ENCODE measurements at places on chromosomes 13 and 19.

DNA sequence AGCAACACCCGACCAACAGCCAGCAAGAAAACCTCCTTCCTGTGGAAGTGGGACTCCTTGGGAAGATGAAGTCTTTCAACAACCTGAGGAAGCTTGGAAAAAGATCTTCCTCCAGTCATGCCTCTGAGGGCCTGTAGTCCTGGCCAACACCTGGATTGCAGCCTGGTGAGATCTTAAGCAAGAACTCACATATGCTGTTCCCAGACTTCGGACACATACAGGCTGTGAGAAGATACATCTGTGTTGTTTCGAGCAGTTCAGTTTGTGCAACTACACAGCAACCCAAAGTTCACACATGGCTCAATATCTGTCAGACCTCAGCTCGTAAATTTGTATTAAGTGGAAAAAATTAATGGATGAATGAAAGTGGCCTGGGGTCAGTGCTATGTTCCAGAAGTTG, 65.1 kb upstream of the UBAC2 start:
- H3K4me3 ChIP-seq: no peak overlapping the region
- H3K36me3 ChIP-seq: no peaks in the 10 kb centered on the region
- no peaks in the 10 kb centered on the region for H3K27me3 ChIP-seq
- peaks cover 10% of the 10 kb centered on the region for H3K4me1 ChIP-seq

DNA sequence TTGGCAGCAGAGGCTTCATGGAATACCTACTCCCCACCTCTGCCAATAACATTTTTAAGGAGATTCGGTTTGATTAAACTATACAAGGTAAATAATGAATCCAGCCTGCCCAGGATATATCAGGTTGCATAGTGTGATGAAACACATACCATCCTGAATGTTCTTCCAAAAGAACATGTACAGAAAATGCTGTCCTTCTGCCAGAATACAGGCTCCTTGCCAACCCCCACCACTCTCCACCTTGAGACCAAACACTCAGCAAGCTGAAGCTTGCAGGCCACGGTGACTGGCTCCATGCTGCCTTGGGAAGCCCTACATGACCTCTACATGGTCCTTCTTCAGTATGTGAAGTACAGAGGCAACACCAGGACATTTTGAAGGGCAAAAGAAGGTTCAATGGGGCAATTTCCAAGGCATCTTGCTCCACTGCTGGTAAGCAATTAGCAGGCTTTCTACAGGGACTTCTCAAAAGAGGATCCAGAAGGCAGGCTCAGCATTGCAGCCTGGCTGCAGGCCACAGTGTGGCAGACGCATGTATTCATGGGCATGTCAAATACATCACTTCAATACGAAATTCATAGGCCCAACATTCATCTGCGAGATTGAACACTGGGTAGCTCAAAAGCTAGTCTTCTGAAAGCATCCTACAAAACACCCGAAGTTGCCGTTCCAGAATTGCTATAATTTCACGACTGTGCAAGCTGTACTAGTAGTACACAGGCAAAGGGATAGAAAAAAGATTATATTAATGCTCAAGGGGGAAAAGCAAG, 62.4 kb upstream of the SERP2 start:
- no peak overlapping the region for H3K27ac ChIP-seq
- H3K36me3 ChIP-seq: no peaks in the 10 kb centered on the region
- H3K4me3 ChIP-seq: no peak overlapping the region
- H3K4me1 ChIP-seq: peaks cover 7% of the 10 kb centered on the region

GRCh38 chr19:13778398-13778797, 4.1 kb downstream of the C19orf53 start:
- peaks cover 3% of the 10 kb centered on the region for H3K4me1 ChIP-seq
- peaks cover 27% of the 10 kb centered on the region for H3K36me3 ChIP-seq
- H3K4me3 ChIP-seq: no peak overlapping the region
- H3K27me3 ChIP-seq: no peaks in the 10 kb centered on the region
- H3K27ac ChIP-seq: no peak overlapping the region

DNA sequence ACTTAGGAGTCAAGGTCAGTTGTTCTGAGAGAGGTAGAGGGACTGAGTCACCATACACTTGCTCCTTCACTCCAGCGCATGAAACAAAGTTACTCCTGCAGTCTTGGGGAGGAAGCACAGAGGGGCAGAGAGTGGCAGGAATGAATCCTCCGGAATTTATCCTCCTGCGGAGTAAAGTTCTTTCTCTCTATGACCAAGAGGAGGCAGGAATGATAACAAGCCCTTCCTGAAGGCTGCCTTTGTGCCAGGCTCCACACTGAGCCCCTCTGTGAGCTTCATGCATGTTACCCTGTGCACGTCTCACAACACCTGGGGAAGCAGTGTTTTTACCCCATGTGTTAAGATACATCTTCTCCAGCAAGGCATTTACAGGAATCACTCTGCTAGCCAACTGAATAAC, 458.4 kb downstream of the KLF12 start:
- H3K4me3 ChIP-seq: no peak overlapping the region
- no peak for DNase-seq
- no peaks in the 10 kb centered on the region for H3K4me1 ChIP-seq
- H3K27ac ChIP-seq: no peak overlapping the region
- no peaks in the 10 kb centered on the region for H3K36me3 ChIP-seq

GRCh38 chr13:33448889-33449288, 163.3 kb upstream of the STARD13 start:
- H3K27ac ChIP-seq: no peak overlapping the region
- no peak for DNase-seq
- no peak overlapping the region for H3K4me3 ChIP-seq
- no peaks in the 10 kb centered on the region for H3K36me3 ChIP-seq
- no peaks in the 10 kb centered on the region for H3K4me1 ChIP-seq

GRCh38 chr13:41541142-41541938, 84.0 kb downstream of the RGCC start:
- H3K27me3 ChIP-seq: no peaks in the 10 kb centered on the region
- no peak overlapping the region for H3K27ac ChIP-seq
- no peaks in the 10 kb centered on the region for H3K4me1 ChIP-seq
- DNase-seq: no peak

GRCh38 chr13:113203507-113204377, 4.7 kb downstream of the PCID2 start:
- no peaks in the 10 kb centered on the region for H3K27me3 ChIP-seq
- H3K27ac ChIP-seq: no peak overlapping the region
- no peak overlapping the region for H3K4me3 ChIP-seq

GRCh38 chr19:42512743-42513304, 15.5 kb downstream of the CEACAM1 start:
- DNase-seq: no peak
- H3K4me3 ChIP-seq: no peak overlapping the region
- no peaks in the 10 kb centered on the region for H3K36me3 ChIP-seq
- peaks cover 2% of the 10 kb centered on the region for H3K4me1 ChIP-seq
- no peaks in the 10 kb centered on the region for H3K27me3 ChIP-seq
- H3K27ac ChIP-seq: no peak overlapping the region

DNA sequence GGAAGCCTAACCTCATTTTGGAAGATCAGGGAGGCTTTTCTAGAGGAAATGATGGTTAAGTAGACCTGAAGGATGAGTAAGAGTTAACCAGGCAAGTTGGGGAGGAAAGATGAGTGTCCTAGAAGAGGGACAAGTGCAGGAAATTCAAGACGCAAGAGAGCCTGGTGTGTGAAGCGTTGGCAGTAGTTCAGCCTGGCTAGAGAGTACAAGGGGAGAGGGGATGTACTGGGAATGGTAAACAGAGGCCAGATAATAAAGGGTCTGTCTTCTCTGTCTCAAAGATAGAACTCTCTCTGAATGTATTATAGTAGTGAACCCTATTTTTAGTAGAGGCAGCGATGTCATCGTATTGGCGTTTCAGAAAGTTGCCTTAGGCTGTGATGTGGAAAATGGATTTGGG, 9.7 kb downstream of the DPY19L3 start:
- no peak overlapping the region for H3K4me3 ChIP-seq
- no peak for DNase-seq
- H3K36me3 ChIP-seq: peaks cover 15% of the 10 kb centered on the region
- no peaks in the 10 kb centered on the region for H3K27me3 ChIP-seq
- no peak overlapping the region for H3K27ac ChIP-seq
